ENCODE measurements at places on chromosomes 4 and X.

DNA sequence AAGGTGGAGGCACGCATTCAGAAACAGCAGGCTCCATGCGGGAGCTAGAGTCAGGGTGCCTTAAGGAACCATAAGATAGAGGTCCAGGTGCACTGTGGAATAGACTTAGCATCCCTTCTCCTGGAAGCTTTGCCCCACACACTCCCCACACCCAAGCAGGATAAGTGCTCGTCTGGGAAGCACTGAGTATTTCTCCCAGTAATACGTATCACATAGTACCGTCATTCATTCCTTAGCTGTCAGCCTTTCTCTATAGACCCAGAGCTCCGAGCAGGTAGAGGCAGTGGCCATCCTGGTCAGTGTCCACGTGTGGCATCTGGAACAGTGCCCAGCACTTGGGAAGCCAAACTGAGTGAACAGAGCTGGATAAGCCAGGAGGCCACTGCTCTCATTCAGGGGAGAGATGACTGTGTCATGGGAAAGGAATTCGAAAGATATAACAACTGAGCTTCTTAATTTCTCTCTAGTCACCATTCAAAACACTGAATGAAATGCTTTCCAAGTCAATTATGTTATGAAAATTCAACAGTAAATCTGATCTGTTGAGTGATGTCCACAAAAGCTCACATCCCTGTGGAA lies 9.9 kb downstream of the APBB2 start:
- no peak for DNase-seq

- no peak for DNase-seq
Observed at GRCh38 chrX:13770013-13770535, 35.5 kb downstream of the OFD1 start.

- no peak for DNase-seq
Observed at GRCh38 chr4:56757261-56757746, 64.2 kb downstream of the SPINK2 start.

- no peak for DNase-seq
Observed at GRCh38 chr4:94284889-94285288, 57.7 kb downstream of the HPGDS start.

DNA sequence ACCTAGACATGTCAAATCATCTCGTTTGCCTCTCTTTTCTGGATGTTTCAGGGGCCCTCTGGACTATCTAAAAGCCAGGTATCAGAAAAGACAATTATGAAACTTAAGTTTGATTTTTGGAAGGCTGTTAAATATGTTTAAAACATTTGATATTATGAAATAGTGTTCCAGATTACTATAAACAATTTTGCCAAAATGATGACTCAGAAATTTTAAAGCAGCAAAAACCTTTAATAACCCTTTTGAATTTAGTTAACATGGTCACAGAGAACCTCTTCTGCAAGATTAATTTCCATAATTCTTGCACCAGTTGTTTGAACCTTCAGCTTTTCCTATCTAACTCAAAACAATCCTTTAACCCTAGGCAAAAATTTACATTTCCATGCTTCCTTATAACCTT lies 18.8 kb upstream of the FAM47E start:
- no peak for DNase-seq

DNA sequence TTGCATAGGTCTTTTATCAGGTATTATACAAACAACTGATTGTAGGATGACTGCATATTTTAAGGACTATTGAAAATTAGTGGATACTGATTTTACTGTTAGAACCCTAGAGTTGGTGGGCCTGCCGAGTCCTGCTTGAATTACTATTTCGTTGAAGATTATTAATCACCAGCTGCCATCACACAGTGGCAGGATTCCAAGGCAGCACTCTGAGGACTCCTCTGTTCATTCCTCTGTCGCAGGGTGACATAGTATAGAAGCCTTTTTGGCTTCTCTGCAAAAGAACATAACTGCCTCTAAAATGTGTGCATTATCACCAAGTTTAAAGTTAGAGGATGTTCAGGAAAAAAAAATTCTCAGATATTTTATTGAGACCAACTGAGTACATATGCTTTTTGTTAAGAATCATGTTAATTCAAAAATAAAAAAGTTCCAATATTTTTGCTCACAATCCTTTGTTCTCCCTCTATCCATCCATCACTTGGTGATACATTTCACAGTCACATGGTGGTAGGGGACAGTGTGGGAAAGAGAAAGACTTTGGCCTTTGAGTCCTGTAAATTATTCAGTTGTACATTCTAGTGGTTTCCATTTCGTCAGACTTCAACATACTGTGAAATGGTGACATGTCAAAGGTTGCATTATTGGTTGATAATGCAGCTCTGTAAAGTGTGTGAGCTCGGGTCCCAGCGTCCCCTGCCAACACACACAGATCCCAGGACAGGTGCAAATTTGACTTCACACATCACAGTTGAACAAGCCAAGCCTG lies 332.5 kb downstream of the GRID2 start:
- no peak for DNase-seq

- DNase-seq, result no peak
Observed at GRCh38 chrX:9867226-9867625, 81.0 kb downstream of the SHROOM2 start.

GRCh38 chr4:125750828-125751466 lies 436.2 kb downstream of the FAT4 start:
- DNase-seq, result peak; percentile 27

DNA sequence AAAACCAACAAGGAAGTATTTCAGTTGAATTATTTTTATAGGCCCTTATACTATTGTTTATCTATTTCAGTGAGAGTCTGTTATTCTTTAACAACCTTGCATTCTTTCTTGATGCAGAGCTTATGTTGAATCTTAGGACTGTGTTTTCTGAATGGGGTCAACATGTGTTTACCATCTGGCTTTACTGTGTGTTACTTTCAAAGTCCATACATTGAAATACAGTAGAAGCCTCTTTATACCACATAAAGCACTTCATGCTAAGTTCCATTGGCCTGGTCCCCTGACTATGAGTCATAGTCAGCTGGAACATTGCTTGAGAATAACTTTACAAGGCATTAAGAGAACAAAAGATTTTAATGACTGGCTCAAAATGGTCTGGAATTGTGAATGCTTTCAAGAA lies 152.6 kb downstream of the GASK1B start:
- DNase-seq, result no peak

GRCh38 chr4:127503111-127503510 lies 129.6 kb upstream of the INTU start:
- no peak for DNase-seq

- no peak for DNase-seq
Observed at GRCh38 chrX:132017431-132018185, 5.5 kb upstream of the STK26 start.

DNA sequence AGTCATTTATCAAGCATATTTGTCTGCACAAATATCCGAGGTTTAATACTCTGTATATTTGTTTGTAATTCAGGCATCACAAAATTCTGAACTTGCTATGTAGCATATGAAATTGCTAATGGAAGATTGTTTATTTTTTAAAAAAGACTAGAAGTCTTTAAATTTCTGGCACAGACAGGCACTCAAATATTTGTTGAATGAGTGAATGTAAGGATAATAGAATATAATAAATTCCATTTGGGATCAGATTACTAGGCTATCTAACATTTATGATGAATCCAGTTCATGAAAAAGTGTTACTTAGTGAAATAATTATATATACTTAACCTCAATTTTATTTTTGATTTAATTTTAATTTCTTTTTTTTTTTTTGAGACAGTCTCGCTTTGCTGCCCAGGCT lies 30.4 kb upstream of the TEC start:
- no peak for DNase-seq

DNA sequence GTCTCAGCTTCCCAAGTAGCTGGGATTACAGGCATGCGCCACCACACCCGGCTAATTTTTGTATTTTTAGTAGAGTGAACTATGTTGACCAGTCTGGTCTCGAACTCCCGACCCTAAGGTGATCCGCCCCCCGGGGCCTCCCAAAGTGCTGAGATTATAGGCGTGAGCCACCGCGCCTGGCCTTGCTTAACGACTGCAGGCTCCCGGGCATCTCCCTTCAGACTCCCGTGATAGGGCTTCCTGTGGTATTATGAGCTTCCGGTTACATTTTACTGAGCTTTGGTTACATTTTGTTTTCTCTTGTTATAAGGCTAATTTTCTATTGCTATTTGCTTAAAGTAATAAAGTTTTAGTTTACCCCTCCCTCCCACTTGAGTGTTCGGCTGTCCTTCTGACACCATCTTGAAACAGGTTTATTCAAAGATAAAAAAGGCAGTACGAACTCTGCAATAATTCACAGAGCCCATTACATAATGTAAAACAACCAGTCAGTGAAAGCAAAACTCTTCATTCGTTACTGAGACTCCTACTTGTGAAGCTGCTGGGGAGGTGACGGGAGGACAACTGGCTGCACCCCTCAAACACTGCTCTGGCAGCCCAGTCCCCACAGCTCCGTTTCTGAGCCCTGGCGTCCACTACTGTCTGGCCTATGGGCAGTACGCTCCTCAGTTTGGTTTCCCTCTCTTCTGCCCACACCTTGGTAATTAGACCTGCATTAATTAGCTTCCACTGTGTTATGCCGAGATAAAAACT lies 795.7 kb upstream of the SLIT2 start:
- no peak for DNase-seq

GRCh38 chrX:155535866-155536265 lies 76.9 kb downstream of the TMLHE start:
- no peak for DNase-seq

DNA sequence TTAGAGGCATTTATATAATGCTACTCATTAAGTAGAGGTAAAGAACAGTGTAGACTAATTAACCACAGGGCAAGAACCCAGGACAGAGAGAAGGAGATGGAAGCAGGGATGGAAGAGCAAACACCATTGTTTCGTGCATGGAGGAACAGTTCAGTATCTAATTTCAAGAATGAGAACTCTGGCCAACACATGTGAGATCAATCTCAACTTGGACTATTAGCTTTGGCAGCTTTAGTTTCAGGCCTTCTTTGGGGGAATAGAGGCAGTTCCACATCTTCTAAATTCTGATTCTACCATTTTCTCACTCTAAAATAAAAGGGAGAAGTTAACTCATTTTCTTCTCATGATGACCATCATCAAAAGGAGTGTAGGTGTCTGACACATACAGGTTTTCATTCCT lies 207.0 kb downstream of the LDB2 start:
- no peak for DNase-seq

GRCh38 chr4:147590249-147590920 lies 26.8 kb upstream of the TMEM184C start:
- peak; percentile 34 for DNase-seq

GRCh38 chr4:184384810-184385557 lies 89.4 kb downstream of the IRF2 start:
- DNase-seq, result no peak

DNA sequence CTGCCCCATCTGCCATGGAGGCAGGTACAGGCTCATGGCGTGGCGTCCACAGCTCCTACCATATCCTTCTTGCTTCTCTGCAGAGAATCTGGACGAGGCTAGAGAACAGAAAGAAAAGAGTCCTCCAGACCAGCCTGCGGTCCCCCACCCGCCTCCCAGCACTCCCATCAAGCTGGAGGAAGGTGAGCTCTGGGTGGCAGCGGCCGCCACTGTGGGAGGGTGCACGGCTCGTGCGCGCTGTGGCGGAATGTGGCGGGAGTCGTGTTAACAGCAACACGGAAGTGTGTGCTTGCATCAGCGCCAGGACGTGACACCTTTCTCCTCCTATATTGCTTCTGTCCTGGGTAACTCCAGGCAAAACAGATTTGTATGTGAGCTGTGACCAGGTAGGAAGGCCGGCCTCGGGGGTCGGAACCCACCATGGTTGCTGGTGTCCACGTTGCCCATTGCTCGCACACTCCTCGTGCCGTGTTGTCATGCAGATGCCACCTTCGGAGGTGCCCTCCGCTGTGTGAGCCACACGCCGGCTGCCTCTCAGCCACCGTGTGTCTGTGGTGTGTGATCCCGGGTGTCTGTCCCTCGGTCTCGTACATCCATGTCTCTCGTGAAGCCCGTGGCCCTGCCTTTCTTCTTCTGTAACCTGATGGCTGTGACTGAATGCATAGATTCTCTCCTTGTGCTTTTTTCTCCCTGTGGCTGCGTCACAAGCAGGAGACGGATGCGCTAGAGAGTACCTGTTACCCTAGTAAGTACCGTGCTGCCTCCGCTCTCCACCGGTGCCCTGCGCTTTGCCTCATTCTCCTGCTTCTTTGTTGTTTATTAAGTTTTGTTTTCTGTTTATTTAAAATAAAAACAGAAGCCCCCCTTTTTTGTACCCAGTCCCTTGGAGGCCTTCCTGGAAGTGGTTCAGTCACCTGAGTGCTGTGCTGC lies 37.0 kb downstream of the NOP14 start:
- DNase-seq, result no peak

DNA sequence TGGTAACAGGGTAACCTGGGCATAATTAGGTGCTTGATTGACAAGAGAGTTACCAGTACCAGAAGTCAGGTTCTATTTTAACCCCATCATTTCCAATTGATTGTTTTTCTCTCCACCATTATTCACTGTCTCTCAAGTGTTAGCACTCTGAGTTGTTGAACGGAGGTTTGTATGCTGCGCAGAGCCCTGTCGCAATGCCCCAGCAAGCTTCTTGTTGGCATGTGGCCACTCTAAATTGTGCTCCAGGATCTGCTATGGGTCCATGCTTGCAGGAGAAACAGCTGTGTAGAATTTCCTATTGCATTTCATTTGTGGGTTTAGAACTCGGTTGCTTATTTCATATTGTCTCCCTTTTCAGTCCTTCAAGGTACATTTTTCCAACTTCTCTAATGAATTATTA lies 98.2 kb downstream of the KLHL8 start:
- DNase-seq, result no peak

DNA sequence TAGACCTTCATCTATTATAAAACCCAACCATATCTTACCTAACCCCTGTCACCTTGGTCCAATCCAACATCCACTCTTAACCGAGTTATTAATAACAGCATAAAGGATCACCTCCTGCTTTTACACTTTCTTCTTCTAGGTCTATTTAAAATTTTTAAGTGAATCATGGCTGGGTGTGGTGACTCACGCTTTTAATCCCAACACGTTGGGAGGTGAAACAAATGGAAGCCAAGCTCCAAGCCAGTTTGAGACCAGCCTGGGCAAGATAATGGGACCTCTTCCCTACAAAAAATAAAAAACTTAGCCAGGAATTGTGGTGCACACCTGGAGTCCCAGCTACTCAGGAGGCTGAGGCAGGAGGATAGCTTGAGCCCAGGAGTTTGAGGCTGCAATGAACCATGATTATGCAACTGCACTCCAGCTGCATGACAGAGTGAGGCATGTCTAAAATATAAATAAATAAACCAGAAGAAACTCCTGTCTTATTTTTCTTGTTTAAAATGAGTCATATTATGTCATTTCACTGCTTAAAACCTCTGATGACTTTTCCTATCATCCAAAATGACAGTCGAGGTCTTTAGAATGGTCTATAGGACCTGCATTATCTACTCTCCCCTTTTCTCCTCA lies 188.4 kb downstream of the GASK1B start:
- DNase-seq, result no peak

GRCh38 chrX:352181-352580 lies 33.6 kb upstream of the GTPBP6 start:
- DNase-seq, result no peak

DNA sequence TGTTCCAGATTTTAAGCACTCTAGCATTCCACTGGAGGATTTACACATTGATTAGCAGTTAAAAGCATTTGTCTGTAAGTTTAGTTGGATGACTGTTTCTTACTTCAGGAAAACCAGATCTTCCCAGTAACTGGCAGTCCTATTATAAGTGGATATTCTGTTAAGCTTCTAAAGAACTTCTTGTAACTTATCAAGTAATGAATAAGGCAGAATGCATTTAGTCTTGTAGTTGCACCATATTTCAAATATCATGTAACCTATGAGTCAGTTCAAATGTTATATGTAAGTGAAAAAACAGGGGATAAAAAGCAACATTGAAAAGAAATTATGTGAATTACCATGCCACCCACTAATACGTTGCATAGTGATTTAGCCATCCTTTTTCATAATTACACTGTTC lies 30.2 kb upstream of the TENM3 start:
- no peak for DNase-seq

GRCh38 chr4:41070516-41071281 lies 143.6 kb downstream of the APBB2 start:
- DNase-seq, result no peak

All from frontal cortex (tissue), 4 donors.